ENCODE measurements at places on chromosomes 12 and 14.

- no peak for DNase-seq
Observed at GRCh38 chr12:27553941-27554340, 29.9 kb downstream of the PPFIBP1 start.

DNA sequence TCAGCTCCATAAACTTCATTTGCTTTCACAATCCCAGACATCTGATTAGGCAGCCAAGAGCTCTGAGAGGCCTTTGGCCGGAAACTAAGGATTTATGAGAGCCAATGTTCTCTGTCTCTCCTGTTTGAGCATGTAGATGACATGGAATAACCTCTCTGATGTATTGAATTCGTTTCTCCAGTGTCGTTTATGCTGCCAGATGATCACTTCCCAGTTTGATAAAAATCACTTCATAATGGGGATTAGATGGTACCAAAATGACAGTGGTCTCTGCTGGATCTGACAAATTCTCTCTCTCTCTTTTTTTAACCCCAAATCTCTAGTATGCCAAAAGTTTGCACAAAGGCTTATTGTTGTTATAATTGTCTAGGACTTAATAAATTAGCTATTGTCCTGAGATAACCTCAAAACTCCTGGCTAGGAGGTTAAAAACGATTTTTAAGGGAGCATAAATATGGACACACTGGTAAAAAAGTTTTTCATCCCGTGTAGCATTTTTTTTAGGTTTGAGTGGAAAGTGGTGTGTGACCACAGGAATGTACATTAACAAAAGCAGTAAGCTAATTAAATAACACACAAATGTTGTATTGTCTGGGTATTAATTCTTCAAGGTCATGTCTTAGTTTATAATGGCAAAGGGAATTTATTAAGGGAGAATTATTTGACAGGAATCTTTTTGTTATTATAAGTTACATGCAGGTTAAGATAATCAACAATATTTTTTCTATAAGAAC, 82.6 kb upstream of the USP44 start:
- DNase-seq: no peak

DNA sequence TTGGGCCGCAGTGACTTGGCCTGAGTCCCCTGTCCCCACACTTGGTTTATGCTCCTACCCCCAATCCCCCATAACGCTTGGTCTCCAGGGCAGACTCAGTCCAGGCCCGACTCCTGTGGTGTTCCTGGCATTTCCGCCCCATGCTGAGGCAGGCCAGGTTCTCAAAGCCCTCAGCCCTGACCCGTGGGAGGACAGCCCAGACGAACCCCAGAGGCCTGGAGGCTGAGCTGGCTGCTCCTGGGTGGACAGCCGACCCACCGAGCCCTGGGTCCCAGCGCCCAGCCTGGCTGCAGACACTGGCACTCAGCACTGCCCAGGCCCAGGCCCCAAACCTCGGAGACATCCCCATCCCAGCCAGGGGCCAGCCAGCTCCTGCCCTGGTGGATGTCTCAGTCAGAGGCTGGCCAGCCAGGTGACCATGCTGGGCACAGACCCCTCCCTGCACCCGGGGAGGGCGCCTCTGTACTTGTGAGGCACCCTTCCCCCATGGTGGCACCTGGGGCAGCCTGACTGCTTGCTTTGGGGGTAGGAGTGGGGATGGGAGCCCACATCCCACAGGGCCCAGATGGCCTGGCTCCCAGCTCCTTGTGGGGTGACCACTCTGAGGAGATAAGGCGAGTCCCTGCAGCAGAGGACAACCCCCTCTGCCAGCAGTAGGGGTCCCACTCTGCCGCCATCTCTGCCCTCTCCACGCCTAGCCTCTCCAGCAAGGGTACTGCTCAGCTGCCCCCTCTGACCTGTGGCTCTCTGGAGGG, 1.4 kb downstream of the PLD4 start:
- no peak for DNase-seq

GRCh38 chr12:46450279-46450748, 77.7 kb upstream of the SLC38A2 start:
- DNase-seq: no peak

GRCh38 chr12:9870286-9870866, 1.2 kb upstream of the CLEC2B start:
- DNase-seq: no peak

DNA sequence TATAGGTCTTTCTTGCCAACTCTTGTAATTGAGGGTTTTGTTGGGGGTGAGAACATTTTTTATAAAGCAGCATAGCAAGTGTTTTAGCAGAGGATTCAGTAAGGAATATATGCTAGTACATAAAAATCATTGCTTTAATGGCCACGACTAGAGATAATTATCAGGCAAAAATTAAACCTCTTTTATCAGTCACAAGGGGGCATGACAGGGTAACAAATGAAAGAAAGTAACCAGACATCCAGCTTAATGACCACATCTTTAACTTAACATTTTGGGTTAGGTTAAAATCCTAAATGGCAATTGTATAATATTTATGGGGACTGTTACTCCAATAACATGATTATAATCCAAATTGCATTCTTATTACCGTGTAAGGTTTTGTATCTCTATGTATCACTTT, 119.6 kb downstream of the LRRIQ1 start:
- no peak for DNase-seq

- DNase-seq: no peak
Observed at GRCh38 chr12:26857465-26858176, 24.6 kb upstream of the ITPR2 start.

- no peak for DNase-seq
Observed at GRCh38 chr14:35877276-35877675, 51.1 kb downstream of the BRMS1L start.

- DNase-seq: no peak
Observed at GRCh38 chr14:37992499-37992898, 215.2 kb upstream of the SSTR1 start.

DNA sequence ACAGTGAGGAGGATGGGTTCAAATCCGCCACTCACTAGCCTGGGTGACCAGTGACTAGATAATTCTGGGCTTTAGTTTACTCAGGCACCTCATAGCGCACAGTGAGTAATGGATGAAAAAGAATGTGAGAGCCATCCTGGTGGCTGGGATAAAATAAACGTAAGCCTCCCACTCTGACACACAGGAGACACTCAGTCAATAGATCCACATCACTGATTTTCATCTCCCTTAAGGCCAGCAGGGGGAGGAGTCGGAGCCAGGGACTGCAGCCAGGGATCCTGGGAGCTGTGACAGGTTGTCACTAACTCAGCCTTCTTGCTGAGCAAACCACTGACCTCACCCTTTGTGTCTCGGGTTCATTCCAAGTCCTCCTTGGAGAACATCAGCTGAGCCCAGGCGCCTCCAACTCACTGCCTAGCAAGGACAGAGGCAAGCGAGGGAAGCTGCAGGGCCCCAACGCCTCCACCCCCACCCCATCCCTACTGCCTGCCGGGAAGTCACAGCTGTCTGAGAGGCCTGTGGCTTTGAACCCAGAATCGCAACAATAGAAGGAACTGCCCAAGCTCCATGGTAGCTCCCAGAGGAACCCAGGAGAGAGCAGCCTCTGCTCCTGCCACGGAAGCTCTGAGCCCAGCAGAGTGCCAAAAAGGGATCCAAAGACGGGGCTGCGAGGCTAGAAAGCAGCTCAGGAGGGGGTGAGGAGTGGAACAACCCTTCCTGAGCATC, 30.7 kb downstream of the PXN start:
- DNase-seq: no peak

DNA sequence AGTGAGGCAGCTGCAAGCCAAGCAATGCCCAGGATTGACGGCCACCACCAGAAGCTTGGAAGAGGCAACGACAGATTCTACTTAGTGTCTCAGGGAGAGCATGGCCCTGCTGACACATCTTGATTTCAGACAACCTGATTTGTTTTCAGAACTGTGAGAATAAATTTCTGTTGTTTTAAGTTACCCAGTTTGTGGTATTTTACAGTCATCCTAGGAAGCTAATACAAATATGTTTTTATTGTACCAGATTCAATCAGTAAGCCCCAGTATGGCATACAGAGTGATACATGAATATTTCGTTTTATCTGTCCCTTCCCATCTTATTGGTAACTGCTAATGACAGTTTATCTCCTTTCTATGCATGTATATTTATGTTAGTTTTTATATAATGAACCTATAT, 62.3 kb downstream of the SAMD4A start:
- no peak for DNase-seq

- DNase-seq: no peak
Observed at GRCh38 chr12:86496595-86496994, 240.4 kb upstream of the MGAT4C start.

DNA sequence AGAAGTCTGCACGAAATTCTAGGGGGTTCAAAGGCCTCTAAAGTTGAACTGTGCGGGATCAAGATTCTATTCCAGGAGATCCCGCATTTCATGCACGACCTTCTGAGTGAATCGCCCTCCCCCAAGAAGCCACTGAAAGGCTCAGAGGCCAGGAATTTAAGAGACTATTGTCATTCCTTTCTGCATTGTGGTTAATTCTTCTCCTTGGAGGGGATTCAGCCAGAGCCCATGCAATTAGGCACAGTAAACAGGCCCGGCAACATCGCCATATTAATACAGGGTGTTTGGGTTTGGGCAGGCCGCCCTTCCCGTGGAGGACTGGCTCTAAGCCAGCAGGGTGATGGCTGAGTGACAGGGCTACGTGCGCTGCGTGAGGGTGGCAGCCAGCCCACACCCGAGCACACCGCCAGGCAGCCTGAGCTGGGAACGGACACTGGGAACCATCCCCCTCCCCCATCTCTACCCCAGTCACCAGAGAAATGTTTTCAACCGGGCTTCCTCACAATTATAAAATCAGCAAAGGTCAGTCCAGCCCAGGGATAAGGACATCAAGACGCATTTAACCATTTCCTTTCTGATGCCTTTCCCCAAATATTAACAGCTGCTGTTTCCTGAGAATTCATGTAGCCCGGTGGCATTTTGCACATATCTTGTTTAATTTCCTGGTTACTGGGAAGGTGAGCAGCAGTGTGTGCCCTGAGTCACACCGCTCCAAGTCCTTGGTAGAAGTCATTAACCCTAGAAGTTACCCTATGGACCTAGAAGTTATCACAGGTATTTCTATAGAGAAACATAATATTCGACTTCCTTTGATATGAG, 12.5 kb downstream of the EGLN3 start:
- DNase-seq: no peak

DNA sequence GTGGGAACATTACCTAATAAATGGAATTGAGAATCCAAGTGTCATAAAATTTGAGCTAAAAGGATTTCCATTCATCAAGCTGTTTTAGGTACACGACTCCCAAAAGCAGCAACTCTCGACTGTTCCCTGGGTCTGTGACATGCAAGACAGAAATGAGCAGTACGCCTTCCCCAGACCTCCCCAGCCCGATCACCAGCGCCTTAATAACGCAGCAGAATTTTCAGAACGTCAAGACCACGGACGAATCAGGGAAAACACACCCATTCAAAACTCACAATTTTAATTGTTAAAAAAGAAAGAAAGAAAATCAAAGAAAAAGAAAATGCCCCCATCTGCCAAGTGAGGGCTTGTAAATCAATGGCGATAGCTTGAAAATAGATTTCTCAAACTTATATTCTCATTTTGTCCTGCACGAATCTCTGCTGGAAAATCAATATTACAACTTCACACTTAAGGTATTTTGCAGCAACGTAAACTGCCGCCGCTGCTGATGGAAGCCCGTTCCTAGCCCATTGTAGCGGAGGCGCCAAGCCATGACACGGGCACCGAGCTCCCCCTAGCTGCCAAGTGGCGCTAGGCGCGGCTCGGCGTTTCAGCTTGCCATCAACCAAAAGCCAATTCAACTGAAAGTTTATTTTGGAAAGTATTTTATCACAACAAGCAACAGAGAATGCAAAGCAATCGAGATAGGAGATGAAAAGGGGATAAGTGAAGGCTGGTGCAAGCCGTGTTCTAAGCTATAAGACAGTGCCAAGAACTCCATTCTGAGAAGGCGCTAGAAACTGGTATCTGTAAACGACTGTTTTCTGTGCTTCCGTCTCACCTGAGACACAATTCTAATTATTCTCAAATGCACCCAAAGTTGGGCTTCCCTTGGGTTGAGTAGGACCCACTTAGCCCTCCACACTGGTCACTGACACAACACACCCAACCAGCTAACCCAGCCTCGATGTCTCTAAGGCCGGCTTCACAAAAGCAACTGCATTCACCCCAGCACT, 5.5 kb downstream of the BCL11B start:
- peak; percentile 81 for DNase-seq

- no peak for DNase-seq
Observed at GRCh38 chr12:15600223-15600935, 188.8 kb downstream of the EPS8 start.

DNA sequence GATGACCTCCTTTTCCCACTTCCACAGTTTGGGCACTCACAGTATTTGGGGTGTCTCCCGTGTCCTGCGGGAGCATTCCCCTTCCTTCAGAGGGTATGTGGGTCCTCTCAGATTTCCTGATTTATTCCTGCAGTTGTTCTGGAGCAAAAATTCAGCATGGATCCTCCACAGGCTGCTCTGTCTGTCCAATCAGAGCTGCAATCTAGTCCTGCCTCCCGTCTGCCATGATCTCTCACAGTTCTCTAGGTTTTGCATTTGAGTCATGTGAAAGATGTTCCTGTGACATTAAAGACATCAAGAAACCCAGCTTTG, 435.9 kb downstream of the TMTC2 start:
- DNase-seq: no peak

- peak; percentile 64 for DNase-seq
Observed at GRCh38 chr12:55072083-55072482, 52.3 kb downstream of the NEUROD4 start.

- no peak for DNase-seq
Observed at GRCh38 chr14:97100306-97100705, 303.1 kb downstream of the VRK1 start.

GRCh38 chr12:107223821-107224220, 130.5 kb upstream of the CRY1 start:
- no peak for DNase-seq

DNA sequence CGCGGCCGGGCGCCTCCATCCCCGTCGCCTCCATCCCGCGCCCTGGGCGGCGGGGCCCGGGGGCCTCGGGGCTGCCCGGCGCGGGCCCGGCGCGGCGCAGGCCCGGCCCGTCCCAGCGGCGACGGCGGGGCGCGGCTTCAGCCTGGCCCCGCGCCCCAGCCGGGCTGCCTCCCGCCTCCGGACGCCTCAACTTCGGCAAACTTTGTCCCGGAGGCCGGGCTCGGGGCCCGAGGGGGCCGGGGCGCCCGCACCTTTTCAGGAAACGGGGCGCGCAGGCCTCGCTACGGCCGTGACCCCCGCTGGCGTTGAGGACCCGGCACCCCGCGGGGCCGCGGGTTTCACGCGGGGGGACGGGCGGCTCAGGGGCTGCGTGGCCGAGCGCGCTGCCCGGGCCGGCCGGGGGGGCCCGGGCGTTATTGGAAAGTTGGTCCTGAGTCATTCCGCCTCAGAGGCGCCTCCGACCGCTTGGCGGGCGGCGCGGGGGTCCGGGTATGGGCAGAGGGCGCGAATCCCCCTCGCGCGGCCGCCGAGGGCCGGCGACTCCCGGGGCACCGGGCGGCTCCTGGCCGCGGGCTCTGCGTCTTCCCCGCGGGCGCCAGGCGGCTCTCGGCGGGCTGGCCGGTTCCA, 575 bp downstream of the TRAF3 start:
- no peak for DNase-seq

DNA sequence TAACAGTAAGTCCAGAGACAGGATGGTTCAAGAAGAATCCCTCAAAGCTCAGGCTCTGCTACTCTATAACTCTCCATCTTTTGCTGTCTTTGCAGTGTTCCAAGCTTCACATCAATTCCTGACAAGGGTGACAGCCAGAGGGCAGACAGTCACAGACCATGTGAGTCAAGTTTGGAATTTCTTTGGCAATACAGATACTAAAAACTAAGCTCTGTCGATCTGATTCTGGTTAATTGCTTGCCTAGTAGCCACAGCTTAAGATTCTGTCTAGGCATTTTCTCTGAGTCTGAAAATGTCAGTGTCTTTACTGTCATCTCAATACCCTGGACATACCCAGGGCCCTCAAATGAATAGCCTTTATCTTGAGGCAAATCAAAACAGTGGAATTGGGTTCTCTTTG, 153.7 kb downstream of the CEP128 start:
- no peak for DNase-seq

- DNase-seq: no peak
Observed at GRCh38 chr12:105418229-105418628, 87.7 kb downstream of the C12orf75 start.

All from stimulated activated CD4-positive, alpha-beta T cell treated with anti-CD3 and anti-CD28 coated beads, TNF-alpha, amount 100 ng/mL, for 1 hour (primary cell).